Esophagus squamous epithelium (tissue), 5 donors: ENCODE measurements at places on chromosomes 6 and 20.

DNA sequence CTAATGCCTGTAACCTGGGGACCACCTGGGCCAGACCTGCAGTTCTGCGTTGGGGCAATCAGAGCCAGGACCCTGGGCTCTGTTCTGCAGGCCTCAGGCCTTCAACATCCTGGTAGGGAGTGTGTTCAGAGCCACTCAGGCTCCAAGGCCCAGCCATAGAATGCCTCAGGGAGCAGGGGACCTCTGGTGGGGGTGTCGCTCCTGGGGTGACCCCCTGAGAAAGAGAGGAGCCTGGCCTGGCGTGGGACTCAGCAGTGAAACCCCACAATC is 12.5 kb downstream of the UCKL1 start:
- H3K36me3 ChIP-seq = peaks cover 44% of the 10 kb centered on the region
- no peak overlapping the region for H3K4me3 ChIP-seq
- H3K4me1 ChIP-seq = peaks cover 25% of the 10 kb centered on the region

- H3K4me1 ChIP-seq = peaks cover 14% of the 10 kb centered on the region
- no peak overlapping the region for H3K4me3 ChIP-seq
- H3K36me3 ChIP-seq = no peaks in the 10 kb centered on the region
- no peak for DNase-seq
- peak overlapping the region; percentile 56 for H3K27ac ChIP-seq
These were observed 85.1 kb downstream of the GJA1 start for GRCh38 chr6:121520337-121521163.

- no peak overlapping the region for H3K4me3 ChIP-seq
- H3K27me3 ChIP-seq = no peaks in the 10 kb centered on the region
- H3K36me3 ChIP-seq = peaks cover 9% of the 10 kb centered on the region
- no peak for DNase-seq
These were observed 8.0 kb downstream of the PGM3 start for GRCh38 chr6:83185096-83185495.

GRCh38 chr6:131764350-131764749 is 43.5 kb upstream of the ENPP1 start:
- no peaks in the 10 kb centered on the region for H3K36me3 ChIP-seq
- no peaks in the 10 kb centered on the region for H3K27me3 ChIP-seq
- no peaks in the 10 kb centered on the region for H3K4me1 ChIP-seq
- H3K27ac ChIP-seq = no peak overlapping the region
- no peak for DNase-seq
